SK-N-SH treated with all-trans-retinoic acid at 6 μM for 48 hours (cell line): ENCODE measurements at places on chromosomes 6 and 20.

DNA sequence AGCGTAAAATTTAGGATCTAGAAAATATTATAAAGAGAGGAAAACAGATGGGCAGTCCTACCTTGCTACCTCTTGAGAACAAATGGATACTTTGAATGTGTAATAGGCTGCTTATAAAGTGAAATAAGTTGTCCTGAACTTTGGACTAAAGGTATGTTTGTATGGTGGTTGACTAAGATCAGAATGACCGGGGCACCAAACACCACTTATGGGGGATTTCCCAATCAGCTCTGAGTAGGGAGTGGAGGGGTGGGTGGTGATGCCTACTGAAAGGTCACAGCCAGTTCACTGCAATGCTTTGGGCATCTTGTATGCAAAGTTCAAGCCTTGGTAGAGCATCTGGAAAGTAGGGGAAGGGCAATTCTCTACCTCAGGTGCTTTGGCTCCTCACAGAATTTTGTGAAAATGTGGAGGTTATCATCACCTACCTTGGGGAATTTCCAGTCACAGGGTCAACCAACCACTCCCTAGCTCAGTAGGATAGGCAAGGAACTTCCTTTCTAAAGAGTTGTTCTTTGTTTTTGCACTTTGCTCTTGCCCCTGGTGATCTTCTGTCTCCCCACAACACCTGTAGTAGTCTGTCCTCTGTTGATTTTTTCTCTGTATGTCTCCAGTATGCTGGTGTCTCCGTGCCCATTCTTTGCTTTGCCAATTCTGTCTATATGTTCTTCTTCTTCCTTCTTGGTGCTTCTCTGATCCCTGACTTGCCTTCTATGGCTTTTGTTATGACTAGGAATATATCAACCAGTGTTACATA lies at the start of gene TRIM31:
TSS of gene TRIM31 (minus strand) at position 88 of the 757 bp plus-strand sequence. CDS start 285 bp downstream, outside the sequence.
- ATAC-seq = no peak

DNA sequence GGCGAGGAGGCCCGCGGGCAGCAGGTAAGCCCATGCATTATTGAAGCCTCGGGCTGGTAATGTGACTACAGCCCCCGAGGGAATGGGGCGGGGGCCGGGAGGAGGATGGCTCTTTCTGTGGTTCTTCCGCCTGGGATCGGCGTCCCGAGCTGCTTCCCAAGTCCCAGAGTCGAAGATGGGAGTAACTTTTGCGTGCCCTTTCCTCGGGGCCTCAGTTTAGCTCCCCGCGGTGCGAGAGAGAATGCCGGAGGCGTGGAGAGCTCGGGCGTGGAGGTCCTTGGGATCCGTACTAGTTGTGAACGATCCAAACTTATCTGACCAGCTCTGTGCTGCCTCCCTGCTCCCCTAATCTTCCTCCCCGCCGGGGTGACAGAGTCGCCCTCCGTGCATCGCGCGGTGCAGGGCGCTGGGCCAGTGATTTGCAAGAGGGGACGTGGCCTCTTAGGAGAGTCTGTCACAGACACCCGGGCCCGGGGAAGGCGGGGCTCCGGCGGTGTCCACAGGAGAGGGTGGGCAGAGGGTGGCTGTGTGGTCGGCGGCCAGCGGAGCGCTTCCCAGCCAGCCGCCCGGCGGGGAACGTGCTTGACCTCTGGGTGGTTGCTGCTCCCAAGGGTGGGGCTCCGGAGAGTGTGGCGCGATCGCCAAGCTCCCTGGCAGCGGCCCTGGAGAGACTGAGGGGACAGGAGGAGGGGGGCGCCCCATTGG lies 815 bp downstream of the UTRN start:
- ATAC-seq = peak; percentile 50

GRCh38 chr20:24875078-24875477 lies 74.0 kb upstream of the CST7 start:
- ATAC-seq = no peak

GRCh38 chr20:44396369-44397130 lies 41.1 kb downstream of the HNF4A start:
- ATAC-seq = no peak
